ENCODE measurements at places on chromosomes 12 and 14.

GRCh38 chr14:72679141-72679535 lies 214.8 kb downstream of the DPF3 start:
- H3K27me3 ChIP-seq: peaks cover 12% of the 10 kb centered on the region
- DNase-seq: no peak
- H3K4me1 ChIP-seq: no peaks in the 10 kb centered on the region
- H3K4me3 ChIP-seq: no peak overlapping the region
- no peak overlapping the region for H3K27ac ChIP-seq

DNA sequence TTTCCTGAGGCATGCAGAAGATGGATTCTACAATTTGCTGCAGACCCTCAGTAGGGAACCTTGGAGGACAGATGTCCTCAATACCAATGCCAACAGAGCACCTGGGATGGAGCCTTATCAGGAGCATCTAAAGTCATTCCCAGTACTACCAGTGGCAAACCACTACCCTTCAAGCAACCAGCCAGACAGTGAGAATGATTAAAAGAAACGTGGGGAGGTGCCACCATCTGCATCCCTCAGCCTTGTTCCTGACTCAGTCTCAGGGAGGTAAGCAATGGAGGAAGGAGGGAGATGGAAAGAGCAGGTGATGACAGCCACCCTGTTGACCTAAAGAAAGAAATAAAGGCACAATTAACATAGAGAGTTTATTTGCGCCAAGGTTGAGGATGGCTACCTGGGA lies 175.2 kb upstream of the GRIN2B start:
- H3K27ac ChIP-seq: no peak overlapping the region
- no peak for DNase-seq
- H3K4me3 ChIP-seq: no peak overlapping the region
- H3K27me3 ChIP-seq: no peaks in the 10 kb centered on the region
- no peaks in the 10 kb centered on the region for H3K4me1 ChIP-seq

- no peaks in the 10 kb centered on the region for H3K36me3 ChIP-seq
- H3K4me1 ChIP-seq: peaks cover 55% of the 10 kb centered on the region
- no peak overlapping the region for H3K4me3 ChIP-seq
- DNase-seq: no peak
- no peak overlapping the region for H3K27ac ChIP-seq
- H3K27me3 ChIP-seq: no peaks in the 10 kb centered on the region
Observed at GRCh38 chr14:61701946-61702345, 6.6 kb downstream of the HIF1A start.

DNA sequence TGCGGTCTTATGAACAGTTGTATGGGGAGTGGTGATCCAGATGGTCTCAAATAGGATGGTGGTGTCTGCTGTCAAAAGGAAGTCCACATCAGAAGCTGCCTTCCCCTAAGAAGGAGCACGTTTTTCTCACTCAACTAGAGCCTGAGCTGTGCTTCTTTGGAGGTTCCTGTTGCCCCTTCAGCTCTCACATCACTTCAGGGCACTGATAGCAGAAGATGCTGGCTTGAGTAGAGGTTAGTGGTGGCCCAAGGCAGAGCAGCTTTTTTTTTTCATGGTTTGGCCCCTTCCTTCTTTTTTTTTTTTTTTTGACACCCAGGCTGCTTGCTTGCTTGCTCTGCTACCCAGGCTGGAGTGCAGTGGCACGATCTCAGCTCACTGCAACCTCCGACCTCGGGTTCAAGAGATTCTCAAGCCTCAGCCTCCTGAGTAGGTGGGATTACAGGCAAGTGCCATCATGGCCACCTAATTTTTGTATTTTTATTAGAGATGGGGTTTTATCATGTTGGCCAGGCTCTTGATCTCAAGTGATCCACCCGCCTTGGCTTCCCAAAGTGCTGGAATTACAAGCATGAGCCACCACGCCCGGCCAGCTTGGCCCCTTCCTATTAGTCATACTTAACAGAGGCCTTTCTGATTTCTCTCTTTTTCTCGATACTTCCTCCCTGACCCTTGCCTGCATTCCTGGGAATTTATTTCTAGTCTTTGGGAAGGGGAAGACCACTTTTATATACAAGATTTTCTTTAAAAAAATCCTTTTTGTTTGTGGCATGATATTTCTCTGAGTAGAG lies 31.6 kb downstream of the KLRD1 start:
- no peaks in the 10 kb centered on the region for H3K4me1 ChIP-seq
- H3K36me3 ChIP-seq: no peaks in the 10 kb centered on the region
- no peak overlapping the region for H3K27ac ChIP-seq
- H3K27me3 ChIP-seq: no peaks in the 10 kb centered on the region
- DNase-seq: no peak

DNA sequence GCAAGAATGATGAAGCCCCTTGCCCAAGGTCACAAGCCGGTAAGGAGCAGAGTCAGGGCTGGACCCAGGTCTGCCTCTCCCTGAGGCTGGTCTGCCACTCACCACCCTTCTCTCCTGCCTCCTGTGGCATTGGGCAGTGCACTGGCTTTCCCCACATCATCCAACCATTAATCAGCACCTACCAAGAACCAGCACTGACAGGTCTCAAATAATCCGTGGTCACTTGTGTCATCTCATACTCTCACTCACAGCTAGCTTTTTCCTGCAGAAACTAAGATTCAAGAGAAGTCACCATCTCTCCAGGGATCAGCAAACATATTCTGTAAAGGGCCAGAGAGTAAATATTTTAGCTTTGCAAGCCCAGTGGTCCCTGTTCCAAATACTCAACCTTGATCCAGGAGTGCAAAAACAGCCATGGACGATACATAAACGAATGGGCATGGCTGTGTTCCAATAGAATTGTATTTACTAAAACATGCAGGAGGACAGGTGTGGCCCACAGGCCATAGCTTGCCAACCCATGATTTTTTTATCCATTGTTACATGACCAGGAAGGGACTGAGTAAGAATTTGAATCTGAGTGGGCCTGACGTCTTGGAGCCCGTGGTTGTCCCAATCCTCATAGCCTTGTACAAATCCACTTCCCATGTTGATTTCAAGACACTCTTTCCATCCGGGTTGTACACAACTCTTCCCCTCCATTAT lies 374.2 kb downstream of the BCL11B start:
- H3K4me3 ChIP-seq: no peak overlapping the region
- H3K36me3 ChIP-seq: no peaks in the 10 kb centered on the region
- no peaks in the 10 kb centered on the region for H3K27me3 ChIP-seq
- H3K4me1 ChIP-seq: no peaks in the 10 kb centered on the region

DNA sequence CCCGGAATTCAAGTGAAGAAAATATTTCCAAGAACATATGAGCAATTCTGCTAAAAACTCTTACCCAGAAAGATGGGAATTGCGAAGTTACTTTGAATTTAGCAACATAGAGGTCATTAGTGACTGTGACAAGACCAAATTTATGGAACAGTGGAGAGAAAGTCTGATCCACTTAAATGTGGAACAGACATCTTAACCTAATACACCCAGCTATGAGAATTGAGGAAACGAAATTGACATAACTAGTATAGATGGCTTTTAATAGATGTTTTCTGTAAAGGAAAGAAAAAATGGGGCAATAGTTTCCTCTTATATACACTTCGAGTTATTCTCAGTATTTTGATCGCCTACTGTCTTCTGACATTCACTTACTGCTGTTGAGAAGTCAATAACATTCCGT lies 4.6 kb downstream of the OVCH1 start:
- H3K36me3 ChIP-seq: no peaks in the 10 kb centered on the region
- H3K27me3 ChIP-seq: no peaks in the 10 kb centered on the region
- no peak overlapping the region for H3K4me3 ChIP-seq

DNA sequence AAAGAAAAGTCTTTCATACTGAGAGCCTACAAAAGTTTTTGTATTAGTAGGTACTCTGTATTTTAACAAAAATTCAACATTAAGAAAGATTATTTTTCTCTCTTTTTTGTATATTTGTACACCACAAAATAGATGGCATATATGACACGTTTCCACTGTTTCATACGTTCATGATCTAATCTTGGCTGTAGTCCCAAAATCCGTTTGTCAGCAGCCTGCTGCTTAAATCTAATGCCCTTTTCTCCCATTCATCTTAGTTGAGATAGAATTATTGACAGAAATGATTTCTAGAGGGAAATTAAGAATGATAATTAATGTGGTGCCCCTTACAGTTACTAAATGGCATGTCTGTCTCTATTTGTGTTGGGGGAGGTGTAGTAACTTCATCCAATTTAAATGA lies 140.7 kb upstream of the NOVA1 start:
- no peaks in the 10 kb centered on the region for H3K27me3 ChIP-seq
- H3K4me3 ChIP-seq: no peak overlapping the region
- H3K36me3 ChIP-seq: no peaks in the 10 kb centered on the region
- H3K4me1 ChIP-seq: no peaks in the 10 kb centered on the region

DNA sequence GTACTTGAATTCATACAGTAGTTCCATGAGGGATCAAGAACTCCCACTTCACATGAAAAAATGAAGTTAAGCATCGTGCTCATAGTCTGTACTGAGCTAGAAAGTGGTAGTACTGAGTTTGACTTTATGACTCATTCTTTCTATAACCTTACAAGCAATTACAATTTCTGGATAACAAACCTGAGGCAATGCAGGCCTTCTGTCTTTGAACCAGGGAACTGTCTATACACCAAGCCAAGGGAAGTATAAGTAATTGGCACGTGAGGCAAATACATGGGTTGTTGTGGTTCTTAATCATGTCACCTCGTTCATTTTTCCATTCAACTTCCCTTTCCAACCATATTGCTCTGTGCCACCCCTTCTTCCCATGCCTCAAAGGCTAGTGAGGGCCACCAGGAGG lies 16.8 kb downstream of the GNS start:
- H3K27me3 ChIP-seq: no peaks in the 10 kb centered on the region
- no peak overlapping the region for H3K27ac ChIP-seq
- DNase-seq: no peak

DNA sequence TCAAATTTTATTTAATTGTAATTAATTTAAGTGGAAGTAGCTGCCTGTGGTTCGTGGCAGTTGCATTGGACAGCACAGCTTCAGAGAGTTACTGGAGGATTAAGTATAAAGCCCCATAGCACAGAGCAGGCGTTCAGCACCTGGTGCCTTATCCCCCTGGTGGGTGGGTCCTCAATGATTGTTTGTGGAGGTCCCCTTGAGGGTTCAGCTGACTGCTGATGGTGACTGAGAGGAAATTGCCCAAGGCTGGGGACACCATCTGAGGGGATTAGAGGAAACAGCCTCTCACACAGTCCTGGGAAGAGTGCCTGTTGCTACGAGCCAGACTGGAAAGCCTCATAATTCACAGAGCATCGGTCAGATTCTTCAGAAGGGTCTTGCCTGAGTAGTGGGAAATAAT lies 83.4 kb upstream of the NOS1 start:
- DNase-seq: no peak
- H3K4me1 ChIP-seq: no peaks in the 10 kb centered on the region
- no peak overlapping the region for H3K4me3 ChIP-seq
- no peaks in the 10 kb centered on the region for H3K36me3 ChIP-seq
- H3K27me3 ChIP-seq: no peaks in the 10 kb centered on the region
- no peak overlapping the region for H3K27ac ChIP-seq

- H3K36me3 ChIP-seq: no peaks in the 10 kb centered on the region
- no peaks in the 10 kb centered on the region for H3K27me3 ChIP-seq
- no peaks in the 10 kb centered on the region for H3K4me1 ChIP-seq
- H3K27ac ChIP-seq: no peak overlapping the region
- no peak overlapping the region for H3K4me3 ChIP-seq
- DNase-seq: no peak
Observed at GRCh38 chr12:16198884-16199283, 78.6 kb downstream of the SLC15A5 start.

DNA sequence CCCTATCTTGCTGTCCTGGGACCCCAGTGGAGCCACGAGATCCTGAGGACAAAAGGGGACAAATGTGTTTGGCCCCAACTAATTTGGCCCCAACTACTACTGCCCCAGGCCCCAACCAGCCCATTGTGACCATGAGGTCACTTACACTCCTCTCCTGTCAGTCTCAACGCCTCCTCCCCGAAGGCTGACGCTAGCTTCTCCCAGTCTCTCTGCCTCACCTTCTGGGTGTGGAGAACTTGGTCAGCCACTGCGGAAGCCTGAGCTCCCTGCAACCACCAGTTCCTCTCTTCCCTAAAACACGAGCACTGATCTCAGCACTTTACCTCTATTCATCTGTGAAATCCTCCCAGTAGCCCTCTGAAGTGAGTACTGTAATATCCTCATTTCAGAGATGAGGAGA lies 13.3 kb downstream of the FAM181A start:
- H3K27me3 ChIP-seq: no peaks in the 10 kb centered on the region
- no peaks in the 10 kb centered on the region for H3K4me1 ChIP-seq

GRCh38 chr12:22677781-22678574 lies 53.0 kb downstream of the ETNK1 start:
- H3K27me3 ChIP-seq: no peaks in the 10 kb centered on the region
- H3K4me1 ChIP-seq: no peaks in the 10 kb centered on the region
- no peak overlapping the region for H3K4me3 ChIP-seq
- DNase-seq: no peak
- H3K27ac ChIP-seq: no peak overlapping the region
- peaks cover 7% of the 10 kb centered on the region for H3K36me3 ChIP-seq

GRCh38 chr12:132238488-132238854 lies 90.9 kb downstream of the GALNT9 start:
- no peaks in the 10 kb centered on the region for H3K4me1 ChIP-seq
- no peaks in the 10 kb centered on the region for H3K27me3 ChIP-seq
- H3K36me3 ChIP-seq: no peaks in the 10 kb centered on the region

DNA sequence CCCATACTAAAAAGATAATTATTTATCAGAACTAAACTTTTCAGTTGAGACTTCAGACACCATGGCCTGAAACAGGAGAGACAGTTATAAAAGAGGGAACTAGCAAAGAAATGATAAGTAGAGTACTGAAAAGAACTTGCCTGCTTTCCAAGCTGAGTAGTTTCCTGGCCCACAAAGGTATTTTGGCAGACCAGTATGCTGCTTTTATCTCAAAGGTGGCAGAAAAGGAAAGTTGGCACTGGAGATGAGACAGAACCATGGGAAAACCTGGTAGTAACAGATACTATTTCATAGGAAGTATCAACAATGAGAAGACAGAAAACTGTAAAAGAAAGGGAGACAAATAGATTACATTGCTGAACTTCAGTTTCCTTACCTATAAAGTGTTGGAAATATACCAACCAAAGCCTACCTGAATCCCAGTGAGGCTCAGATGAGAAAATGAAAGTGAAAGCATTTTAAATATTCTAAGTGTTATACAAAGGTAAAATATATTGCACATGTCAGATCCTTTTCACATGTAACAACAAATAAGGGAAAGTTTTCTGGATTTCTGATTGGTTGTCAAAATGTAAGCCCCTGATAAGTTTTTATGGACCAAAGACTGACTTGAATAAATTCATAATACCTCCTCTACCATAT lies 155.3 kb upstream of the FSCB start:
- peak overlapping the region; percentile 11 for H3K4me3 ChIP-seq
- DNase-seq: no peak
- H3K27ac ChIP-seq: no peak overlapping the region
- H3K4me1 ChIP-seq: no peaks in the 10 kb centered on the region
- H3K36me3 ChIP-seq: no peaks in the 10 kb centered on the region

GRCh38 chr12:110917467-110917866 lies 2.9 kb downstream of the MYL2 start:
- H3K27ac ChIP-seq: no peak overlapping the region
- H3K36me3 ChIP-seq: no peaks in the 10 kb centered on the region
- DNase-seq: no peak
- H3K4me3 ChIP-seq: no peak overlapping the region
- no peaks in the 10 kb centered on the region for H3K4me1 ChIP-seq
